ENCODE measurements at places on chromosomes 1 and 21.

GRCh38 chr1:221204055-221204833 lies 325.0 kb downstream of the HLX start:
- no peak for DNase-seq

GRCh38 chr1:33379631-33380354 lies 51.1 kb downstream of the PHC2 start:
- no peak for DNase-seq

DNA sequence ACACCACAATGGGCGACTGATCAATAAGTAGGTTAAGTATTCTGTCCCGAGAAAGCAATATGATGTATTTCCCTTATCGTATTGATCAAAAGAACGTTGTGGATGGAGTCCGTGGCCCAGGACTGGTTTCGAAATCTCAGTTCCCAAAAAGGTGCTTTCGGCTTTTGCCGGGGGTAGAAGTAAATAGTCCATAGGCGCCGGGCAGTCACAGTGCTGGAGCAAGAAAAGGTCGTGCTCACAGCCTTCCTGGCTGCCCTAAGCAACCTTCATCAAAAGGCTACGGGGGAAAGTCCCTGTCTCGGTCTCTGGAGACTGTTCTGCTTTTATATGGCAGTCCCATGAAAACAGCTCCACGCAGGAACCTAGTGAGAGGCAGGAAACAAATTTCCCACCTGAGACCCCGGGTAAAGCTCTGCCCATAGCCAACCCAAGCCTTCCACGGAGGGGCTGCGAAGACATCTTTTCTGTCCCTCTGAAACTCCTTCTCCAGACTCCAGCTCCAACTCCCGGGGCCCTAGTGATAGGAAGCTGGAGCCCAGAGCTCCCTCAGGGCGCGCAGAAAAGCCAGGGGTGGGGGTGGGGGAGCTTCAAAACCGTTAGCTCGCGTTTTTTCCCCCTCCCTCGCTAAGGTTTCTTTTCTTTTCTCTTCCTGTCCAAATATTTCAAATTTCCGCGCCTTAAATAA lies 7.0 kb downstream of the CDKN2C start:
- DNase-seq: peak; percentile 46

DNA sequence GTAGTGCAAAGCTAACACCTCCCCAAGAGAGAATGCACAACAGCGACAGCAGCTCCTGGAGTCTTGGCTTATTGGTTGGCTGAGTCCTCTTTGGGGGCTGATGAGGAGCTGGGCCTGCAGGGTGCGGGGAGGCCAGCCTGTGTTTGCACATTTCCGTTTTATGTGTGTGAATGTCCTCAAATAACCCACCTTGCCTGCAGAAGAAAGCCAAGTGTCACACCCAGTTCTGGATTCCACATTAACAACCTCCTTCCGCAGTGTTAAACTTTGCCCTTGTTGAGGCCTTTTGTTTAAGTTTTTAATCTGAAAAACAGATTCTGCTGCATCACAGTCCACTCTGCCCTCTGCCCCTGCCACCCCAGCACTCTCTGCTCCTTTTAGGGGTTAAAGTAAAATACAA lies 274.5 kb downstream of the TM2D1 start:
- DNase-seq: no peak

DNA sequence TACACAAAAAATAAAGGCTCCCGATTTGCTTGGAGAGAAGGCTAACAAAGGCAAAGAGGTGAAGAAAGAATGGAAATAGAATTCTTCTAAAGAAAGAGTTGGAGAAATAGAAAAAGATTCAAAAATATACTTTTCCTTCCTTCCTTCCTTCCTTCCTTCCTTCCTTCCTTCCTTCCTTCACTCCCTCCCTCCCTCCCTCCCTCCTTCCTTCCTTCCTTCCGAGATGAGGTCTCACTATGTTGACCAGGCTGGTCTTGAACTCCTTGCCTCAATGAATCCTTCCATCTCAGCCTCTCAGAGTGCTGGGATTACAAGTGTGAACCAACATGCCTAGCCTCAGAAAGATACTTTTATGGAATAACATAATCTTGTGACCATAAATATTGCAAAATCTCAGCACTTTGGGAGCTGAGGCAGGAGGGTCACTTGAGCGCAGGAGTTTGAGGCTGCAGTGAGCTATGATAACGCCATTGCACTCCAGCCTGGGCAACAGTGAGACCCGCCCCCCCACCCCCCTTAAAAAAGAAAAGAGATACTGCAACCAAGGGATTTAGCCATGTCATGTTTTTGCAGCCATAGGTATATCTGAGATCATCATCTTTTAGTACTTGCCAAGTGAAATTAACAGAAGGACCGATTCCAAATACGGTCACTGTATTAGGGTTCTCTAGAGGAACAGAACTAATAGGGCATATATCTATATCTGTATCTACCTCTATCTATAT lies 1.0 kb upstream of the HJV start:
- DNase-seq: no peak

DNA sequence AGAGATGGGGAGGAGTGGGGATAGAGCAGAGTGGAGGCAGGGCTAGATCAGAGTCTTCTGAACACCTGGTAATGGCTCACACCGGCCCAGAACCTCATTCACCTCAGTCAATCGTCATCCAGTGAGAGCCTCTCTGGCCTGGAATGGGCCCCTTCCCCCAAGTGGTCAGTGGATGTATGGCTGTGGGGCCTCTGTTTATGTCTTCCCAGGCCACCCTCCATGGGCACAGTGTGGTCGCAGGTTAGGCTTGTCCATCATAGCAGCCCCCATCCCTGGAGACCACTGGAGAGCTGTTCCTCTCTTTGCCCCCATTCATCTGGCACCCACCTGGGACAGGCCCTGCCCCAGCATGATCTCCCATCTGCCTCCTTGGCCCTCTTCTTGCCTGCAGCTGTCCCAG lies 29.6 kb upstream of the TENT5C start:
- DNase-seq: no peak

DNA sequence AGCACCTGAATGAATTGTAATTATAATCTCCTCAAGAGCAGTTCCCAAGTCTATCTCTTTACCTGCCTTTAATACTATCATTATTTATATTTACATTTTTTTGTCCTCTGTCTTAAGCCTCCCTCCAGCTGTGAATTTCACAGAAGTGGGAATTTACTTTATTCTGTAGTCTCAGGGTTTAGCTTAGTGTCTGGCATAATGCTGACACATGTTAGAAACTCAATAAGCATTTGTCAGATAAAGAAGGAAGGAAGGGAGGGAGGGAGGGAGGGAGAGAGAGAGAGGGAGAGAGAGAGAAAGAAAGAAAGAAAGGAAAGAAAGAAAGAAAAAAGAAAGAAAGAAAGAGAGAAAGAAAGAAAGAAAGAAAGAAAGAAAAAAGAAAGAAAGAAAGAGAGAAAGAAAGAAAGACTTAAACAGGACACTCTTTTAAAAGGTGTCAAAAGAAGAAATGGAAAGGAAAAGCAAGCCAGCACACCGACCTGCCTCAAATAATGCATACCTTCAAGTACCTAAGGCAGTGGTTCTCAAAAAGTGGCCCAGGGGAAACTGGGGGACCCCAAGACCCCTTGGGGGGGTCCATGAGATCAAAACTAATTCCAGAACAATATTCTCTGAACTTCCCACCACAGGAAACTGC lies 1.8 kb upstream of the PGLYRP4 start:
- no peak for DNase-seq
